Cerebellar nuclear complex (tissue), 1 donor: ENCODE measurements at places on chromosomes 4 and X.

- peak; percentile 80 for DNase-seq
These were observed 173.8 kb downstream of the NSUN7 start for GRCh38 chr4:40923316-40924095.

DNA sequence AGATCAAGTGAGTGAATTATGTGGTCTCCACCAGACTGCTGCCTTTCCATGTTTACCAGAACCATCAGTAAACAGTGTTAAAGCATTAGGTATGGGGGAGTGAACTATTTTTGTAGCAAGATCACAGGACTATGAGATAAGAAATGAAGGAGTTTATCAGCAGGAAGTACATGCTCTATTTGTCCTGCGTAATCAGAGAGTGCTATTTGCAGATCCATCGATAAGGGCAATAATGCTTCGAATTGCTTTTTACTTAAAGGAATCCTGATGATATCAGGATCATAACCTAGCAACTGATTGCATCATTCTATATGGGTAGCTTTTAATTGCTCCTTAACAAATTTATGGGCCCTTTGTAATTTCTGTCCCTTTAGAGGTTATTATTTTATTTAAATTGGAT lies 57.1 kb downstream of the RBM46 start:
- DNase-seq: no peak

- DNase-seq: no peak
These were observed 1039.7 kb downstream of the RAPGEF2 start for GRCh38 chr4:160142579-160142978.

DNA sequence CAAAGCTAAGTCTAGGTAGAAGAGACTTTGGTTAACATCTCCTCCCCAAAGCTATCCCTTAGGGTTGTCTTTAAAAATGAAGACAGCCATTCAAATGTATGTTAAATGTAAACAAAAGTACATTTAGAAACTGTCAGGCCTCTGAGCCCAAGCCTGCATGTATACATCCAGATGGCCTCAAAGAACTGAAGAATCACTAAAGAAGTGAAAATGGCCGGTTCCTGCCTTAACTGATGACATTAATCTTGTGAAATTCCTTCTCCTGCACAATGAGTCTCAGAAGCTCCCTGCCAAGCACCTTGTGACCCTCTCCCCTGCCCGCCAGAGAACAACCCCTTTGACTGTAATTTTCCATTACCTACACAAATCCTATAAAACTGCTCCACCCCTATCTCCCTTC lies 377.9 kb downstream of the FAM133A start:
- no peak for DNase-seq

- no peak for DNase-seq
These were observed 16.1 kb upstream of the REPS2 start for GRCh38 chrX:16930392-16930791.

DNA sequence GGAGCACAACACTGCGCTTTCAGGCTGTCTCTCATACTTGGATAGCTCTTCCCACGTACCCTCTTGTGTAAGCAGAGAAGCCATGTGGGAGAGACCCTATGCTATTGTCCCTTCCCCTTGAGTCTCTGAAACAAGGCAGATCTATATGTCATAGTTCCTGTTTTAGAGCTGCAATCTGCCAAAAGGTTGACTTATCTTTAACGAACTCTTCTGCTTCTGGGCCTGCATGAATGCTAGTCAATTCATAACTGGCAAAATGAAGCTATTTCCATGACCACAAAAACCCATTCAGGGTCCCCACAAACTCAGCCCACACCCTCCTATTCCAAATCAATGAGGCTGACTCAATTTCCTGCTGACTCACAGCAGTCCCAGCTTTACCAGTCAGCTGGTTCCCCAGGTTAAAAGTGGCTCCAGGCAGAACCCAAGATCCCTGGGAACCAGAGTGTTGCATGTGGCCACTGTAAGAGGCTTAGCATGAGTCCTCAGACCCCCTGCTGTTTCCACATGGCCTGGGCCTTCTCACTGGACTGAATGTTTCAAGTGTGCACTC lies 25.3 kb upstream of the SOD3 start:
- DNase-seq: no peak

- no peak for DNase-seq
These were observed 208.7 kb downstream of the CHIC2 start for GRCh38 chr4:53855581-53856250.

GRCh38 chr4:176680668-176681180 lies 112.0 kb downstream of the VEGFC start:
- DNase-seq: no peak

DNA sequence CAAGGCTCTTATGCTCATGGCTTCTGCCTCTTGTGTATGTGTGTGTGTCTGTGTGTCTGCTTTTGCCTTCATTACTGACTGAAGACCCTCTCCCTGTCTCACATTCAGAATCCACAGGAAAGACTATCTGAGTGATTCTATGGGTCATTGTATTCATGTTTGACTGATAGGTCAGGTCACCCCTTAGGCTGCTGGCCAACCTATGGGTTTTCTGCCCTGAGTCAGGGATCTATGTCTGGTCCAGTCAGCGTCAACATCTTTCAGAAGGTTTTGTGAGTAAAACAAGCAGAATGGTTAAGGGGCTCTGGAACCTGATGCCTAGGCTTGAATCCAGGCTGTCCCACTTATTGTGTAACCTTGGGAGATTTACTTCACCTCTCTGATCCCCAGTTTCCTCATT lies 30.5 kb downstream of the NHSL2 start:
- DNase-seq: no peak

- DNase-seq: peak; percentile 76
These were observed at the start of gene MAGED1 for GRCh38 chrX:51892921-51893745. TSS of gene MAGED1 (plus strand) at chrX:51893623. CDS start at chrX:51894305, 682 bp downstream.

DNA sequence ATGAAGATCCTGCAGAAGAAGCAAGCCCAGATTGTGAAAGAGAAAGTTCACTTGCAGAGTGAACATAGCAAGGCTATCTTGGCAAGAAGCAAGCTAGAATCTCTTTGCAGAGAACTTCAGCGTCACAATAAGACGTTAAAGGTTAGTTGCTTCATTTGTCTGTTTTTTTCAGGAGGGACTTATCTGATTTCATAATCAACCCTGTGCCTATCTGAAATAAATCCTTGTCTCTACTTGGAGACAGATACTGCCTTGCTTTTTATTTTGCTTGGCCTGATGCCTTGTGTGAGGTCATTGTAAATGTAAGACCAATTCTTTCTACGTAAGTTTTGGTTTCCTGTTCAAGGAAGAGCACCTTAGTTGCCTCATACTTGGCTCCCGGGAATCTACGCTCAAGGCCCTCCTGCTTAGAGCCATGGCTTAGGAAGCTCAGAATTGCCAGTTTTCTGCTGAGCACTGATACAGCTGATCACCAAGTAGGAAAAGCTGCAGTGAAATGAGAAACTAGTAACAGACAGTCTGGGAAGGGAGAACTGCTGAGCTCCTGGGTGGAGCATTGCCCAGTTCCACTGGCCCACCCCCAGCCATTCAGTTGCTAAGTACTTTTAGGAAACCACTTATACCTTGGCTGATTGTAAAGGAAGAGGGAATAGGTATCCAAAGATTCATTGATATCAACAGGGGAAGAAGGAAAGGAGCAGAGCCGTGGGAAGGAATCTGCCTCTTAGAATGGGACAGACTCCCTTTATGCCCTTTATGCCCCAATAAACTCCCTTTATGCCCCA lies 41.8 kb downstream of the RBBP7 start:
- no peak for DNase-seq

DNA sequence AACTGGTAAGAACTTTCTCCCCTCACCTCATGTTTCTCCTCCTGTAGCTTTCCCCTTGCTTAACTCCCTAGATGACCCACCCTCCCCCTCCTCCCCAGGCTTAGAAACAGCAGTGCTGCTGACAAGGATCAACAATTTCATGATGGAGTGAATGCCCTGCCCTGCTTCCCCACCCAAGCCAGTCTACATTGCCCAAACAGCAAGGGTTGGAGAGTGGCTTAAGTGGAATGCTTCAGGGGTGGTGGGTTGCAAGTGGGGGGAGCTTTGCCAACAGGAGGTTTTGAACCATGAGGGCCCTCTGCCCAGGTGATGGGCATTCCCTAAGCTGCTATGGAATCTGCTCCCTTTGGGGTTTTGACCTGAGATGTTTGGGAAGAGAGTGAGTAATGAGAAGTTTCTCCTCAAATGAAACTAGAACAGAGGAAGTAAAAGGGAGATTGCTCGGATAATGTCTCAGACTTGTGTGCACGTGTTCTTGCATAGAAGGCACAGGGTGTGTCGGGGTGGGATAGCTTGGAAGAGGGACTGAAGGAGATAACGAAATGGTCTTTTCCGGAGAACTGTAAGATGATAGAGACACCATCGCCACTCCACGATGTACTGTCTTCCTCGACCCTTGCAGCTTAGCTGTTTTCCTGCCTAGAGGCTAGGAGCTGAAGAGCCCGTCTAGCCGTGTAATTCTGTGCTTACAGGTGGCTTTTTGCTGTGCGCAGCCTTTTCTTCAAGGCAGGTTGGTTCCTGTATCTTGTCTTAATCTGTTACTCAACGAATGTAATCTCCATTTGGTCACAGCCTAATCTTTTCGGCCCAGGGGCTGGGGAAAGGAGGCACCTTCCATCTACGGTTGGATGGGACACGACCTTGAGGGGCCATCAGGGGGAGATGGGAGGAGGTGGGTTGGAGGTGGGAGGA lies 10.1 kb downstream of the GDPD2 start:
- DNase-seq: no peak

DNA sequence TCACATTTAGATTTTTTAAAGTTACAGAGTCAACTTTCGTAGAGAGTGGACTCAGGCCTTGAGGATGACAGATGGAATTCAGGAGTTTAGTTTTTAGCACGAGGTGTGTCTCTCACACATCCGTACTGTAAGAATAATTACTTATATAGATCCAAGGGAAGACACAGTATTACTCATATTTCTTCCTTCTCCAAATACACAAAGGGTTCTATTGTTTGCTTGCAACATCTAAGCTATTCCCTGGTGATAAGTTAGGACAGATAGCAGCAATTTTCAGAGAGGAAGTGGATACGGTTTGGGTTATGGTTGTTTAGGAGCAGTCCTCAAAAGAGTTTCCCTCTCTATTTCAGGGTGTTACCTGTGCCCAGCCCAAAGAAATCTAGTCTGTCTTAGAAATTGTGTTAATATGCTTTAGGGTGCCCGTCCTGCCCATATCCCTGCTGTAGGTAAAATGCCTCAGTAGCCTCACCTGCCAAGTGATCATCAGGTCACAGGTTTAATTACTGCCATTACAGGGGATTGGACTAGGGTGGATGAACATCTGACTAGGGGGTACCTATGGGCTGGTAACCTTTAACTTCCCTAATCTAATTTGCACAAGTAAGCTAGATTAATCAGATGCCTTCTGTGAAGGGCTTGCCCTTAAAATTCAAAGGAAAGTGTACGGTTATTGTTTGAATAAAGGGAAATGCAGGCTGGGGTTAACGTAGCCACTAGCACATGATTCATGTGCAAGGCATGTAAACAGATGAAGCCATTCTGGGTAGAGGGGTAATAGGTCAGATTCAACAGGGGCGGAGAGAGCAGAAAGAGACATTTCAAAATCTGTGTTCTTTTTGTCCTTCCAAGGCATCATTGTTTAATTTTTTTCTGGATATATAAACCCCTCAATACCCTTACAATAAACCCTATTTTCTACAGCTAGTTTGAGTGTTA lies 8.7 kb upstream of the PPP3CA start:
- DNase-seq: no peak

DNA sequence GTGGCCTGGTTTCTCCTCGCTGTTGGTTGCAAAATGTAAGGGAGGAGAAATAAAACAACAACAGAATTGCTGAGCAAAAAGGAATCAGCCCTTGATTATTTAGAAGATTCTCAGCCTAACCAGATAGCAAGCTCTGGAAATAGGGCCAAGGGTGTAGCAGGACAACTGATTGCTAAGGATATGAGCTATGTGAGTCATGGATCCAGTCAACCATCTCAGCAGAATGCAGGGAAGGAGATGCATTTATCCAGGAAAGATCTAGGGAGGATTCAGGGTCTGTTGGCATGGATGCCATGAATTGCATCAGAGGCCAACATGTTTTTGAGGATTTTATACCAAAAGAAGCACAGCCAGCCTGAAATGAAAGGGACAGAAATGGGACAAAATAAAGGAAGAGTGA lies 2.2 kb upstream of the XAGE3 start:
- DNase-seq: no peak

GRCh38 chr4:182062458-182062857 lies 180.7 kb upstream of the TENM3 start:
- no peak for DNase-seq

DNA sequence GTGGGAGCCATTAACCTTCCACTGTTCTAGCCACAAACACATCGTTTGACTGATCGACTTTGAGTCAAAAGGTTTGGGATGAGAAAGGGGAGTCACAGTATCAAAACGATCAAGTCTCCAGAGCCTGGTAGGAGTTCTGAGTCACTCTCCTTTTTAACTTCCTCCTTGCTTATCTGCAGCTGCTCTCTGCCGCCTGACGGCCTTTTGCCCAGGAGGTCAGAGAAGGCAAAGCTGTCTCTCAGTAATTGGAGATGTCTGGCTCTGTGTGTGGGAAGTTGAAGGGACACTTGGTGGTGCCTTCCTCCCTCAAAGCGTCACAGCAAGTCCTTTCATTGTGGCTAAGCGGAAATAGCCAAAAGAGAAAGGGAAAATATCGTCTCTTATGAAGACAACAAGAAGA lies 63.1 kb downstream of the ANOS1 start:
- no peak for DNase-seq

- no peak for DNase-seq
These were observed 232.3 kb upstream of the TENM3 start for GRCh38 chr4:182010876-182011275.

DNA sequence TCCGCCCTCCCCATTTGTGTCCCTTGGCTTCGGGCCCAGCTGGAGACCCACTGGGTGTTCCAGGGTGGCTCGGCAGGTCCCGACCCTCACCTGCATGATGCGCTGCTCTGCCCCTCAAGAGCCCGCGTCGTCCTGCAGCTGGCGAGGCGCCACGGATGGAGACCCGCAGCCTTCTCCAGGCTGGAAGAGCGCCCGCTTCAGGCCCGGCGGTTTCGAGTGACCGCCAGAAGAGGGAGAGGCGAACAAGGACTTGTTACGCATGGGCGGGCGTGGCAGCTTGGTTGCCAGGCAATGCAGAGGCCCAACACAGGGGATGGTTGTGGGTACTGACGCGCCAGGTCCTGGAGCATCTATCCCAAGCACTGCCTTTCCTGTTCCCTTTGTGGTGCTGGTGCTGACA lies at the start of gene PDCL2:
Gene PDCL2, minus strand, starts transcription at position 232 of the 400 bp plus-strand sequence. Its CDS starts 136 bp downstream, at position 96.
- no peak for DNase-seq

DNA sequence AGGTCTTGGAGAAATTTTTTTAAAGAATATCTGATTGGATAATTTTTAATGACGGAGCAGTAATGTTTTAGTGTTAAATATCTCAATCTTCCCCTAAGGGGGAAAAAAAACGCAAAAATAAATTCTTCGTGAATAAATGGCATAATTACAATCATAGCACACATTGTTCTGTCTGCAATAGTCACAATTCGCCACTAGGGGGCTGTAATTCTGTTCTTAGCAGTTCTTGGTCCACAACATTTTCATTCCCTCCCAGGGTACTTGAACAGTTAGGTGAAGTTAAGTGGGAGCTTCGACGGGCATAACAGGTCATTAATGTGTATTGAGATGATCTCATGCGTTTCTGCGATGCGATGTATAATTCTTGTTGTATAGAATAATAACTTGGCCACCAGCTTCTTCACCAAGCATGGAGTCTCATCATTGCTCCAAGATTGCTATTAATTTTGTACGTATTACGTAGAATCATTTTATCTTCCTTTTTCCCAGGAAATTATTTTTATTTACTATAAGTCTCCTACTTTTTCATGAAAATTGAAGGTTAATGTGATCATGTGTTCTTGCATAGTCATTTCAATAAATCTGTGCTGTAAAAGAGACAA lies 27.2 kb downstream of the HTR2C start:
- no peak for DNase-seq

GRCh38 chr4:176036585-176037205 lies 28.9 kb upstream of the WDR17 start:
- DNase-seq: no peak
